NCI-H82 (cell line): ENCODE measurements at places on chromosomes 6 and 20.

DNA sequence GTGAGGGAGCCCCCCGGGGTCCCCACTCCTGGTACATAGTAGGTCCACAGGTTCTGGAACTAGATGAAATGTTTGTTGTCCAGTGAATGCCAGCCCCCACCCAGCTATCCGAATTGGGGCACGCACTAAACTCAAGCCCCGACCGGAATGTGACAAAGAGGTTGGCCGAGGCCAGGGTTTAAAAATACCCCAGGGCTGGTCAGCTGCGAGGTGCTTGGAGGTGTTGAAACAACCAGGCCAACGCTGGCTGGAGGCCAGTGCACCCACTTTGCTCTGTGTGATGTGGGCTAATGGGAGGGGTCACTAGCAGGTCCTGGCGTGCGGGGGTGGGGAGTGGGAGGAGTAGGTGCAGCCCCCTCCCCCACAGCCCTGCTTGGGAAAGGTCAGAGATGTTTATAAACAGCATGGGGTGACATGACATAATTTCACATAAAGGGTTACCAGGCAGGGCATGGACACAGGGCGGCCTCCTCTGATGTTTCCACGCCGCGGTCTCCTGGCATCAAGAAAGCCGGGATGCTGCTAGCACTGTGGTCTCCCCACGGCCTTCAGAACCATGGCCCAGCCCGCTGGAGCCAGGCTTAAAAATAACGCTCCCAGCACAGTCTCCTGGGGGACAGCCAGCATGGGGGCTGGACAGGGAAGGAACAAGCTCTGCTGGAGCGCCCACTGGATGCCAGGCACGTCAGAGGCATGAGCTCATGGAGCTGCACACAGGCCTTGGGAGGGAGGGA is 111.2 kb upstream of the PTPN1 start:
- DNase-seq, result no peak

DNA sequence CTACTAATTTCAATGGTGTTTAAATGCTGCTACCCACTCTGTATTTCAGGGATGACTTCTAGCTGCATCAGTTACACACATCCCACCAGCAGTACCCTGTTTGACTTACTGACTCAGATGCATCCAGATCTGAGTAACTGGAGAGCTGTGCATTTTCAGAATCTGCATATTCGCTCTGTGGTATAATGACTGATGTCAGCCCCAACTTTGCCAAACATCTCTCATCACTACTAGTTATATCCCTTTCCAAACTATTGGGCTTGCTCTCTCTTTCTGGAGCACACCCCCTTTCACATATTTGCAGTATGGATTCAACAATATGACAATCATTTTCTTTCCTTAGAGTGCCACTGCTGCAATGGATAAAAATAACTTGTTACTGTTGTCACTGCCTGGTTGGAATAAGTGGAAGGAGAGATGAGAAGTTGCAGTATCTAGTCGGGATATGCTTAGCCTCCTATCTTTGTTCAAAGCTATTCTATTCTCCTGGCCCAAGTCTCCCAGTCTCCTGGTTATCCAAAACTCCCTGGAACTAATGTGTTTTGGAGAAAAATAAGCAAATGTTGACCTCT is 3.3 kb upstream of the RSPO3 start:
- DNase-seq, result no peak

- no peak for DNase-seq
Measured at GRCh38 chr6:138410048-138410735, 6.2 kb downstream of the HEBP2 start.

DNA sequence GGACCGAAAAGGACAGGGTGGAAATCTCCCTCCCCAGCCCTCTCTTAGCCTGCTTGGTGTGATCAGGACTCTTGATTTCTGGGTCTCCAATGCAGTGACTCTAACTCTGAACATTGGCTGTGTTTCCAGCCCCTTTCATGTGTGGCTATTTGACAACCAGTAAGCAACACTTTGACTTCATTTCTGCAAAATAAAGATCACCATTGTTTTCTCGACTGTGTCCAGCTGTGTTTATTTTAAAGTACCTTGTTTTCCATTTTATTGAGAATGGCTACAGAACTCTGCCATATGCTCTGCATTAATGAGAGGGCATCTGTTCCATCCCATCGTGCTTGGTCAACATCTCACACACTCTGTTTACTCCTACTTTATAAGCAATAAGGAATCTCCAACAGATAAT is 60.9 kb upstream of the TAGAP start:
- no peak for DNase-seq

DNA sequence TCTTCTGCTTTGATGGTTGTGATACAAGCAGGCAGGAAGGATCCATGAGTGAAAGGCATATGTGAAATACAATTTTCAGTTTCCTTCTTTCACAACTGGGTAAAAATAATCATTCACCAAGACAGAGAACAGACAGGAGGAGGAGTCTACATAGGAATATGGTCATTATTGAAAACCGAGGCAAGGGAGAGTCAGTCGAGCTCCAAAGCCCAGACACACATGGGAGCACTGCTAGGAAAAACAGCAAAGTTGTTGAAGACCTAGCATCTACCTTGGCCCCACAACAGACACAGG is 260.6 kb downstream of the ERMARD start:
- DNase-seq, result no peak

- no peak for DNase-seq
Measured at GRCh38 chr6:38364775-38365174, 275.0 kb downstream of the BTBD9 start.

- DNase-seq, result no peak
Measured at GRCh38 chr6:4883298-4883697, 107.1 kb downstream of the CDYL start.

- DNase-seq, result no peak
Measured at GRCh38 chr6:51655517-51655916, 431.9 kb downstream of the PKHD1 start.

DNA sequence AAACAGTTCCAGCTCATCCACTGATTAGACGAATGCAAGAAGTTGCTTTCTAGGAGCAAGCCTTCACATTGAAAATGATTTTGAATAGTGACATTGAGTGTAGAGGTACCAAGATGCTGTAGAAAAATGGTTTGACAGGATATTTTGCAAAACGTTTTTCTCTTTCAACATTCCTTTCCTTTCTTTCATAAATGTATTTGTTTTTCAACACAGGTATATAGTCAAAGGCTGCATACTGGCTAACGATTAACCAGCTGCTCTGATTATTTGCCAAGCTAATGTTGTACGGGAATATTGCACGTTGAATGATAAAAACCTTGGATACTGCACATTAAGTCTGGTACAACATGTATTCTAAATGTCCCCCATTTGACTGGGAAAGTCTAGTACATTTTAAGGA is 78.8 kb upstream of the TENT5A start:
- DNase-seq, result no peak

DNA sequence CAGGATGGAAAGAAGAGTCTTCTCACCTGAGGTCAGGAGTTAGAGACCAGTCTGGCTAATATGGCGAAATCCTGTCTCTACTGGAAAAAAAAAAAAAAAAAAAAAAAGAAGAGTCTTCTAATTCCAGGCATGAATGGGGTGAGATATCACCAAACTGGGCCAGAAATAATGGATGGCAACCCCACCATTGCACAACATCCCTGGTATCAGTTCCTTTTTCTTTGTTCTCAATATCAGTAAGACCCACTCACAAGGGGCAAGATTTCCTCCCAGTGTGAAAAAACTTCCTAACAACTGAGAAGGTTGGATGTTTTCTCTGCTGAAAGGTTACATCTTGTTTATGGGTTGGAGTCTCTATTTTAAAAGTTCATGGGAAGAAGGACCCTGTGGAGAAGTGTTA is 23.6 kb upstream of the NR2E1 start:
- no peak for DNase-seq

- no peak for DNase-seq
Measured at GRCh38 chr20:64047968-64048401, 1.5 kb downstream of the SOX18 start.

DNA sequence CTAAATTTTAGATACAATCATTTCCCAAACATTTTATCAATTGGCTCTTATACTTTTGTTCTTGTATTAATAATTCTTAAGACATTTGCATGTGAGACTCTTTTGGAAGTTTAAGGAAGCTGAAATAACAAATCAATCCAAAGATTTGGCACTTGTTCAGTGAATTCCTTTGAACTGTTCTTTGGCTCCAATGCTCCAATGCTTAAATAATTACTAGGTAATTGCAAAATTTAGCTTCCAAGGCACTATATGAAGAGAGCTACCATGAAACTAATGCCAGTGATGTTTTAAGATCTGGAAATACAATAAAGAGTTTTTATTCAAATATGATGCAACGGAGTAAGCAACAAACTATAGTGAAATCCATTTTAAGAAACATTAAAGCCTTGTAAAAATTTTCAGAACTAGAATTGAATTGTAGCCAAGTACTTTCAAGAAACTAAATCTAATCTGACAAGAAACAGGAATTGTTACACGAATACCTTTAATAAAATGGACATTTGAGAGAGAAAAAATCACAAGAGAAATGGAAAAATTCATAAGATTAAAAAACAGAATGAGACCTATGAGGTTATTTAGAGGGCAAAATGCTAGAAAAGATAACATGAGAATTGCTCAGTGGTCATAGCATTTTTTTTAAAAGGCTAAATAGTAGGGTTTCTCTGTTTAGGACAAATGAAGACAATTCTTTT is 43.6 kb upstream of the SMLR1 start:
- no peak for DNase-seq

GRCh38 chr6:83868639-83869038 is 9.2 kb downstream of the CYB5R4 start:
- DNase-seq, result no peak

- no peak for DNase-seq
Measured at GRCh38 chr6:83597511-83597910, 85.2 kb downstream of the PRSS35 start.

DNA sequence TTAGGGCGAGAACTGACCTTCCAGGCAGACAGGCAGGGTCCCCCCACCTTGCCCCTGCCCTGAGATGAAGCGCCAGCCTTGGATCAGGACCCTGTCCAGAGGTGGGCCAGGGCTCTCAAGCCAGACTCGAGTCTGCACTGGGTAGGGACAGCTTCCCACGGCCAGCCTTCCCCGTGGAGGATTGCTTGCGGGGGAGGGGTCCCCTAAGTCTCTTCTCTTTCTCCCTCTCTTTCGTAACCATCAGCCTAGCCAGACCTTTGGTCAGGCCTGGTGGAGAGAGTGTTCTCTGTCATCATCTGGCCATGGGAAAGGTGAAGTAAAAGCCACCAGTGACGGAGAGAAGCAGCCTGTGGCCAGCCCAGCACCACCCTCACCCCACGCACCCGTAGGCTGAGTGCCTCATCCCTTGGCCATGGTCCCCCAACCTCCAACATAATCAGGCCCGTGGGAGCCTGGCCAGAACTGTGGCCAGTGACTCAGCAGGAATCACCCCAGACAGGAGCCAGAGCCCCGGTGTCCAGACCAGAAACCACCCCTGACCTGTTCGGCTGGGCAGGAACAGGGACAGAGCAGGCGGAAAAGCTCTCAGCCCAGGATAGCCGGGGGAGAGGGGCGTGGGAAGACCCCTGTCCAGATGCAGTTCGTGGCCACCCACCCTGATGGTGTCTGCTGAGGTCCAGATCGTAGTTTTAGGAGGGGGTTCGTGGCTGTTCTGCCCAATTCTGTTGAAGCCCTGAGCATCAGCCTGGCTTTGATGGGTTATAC is 47.1 kb downstream of the SNAI1 start:
- no peak for DNase-seq
